ENCODE measurements at places on chromosomes 12 and 14.

DNA sequence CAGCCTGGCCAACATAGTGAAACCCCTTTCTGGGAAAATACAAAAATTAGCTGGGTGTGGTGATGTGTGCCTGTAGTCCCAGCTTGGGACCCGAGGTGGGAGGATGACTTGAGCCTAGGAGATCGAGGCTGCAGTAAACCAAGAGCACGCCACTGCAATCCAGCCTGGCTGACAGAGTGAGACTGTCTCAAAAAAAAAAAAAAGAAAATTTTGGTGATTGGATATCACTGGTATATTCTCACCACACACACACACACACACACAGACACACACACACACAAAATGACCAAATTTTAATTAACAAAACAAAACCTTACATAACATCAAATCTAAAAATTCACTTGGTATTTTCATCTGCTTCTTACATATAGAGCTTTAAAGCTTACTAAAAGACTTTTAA is 3.4 kb upstream of the FAM177A1 start:
- DNase-seq: no peak

DNA sequence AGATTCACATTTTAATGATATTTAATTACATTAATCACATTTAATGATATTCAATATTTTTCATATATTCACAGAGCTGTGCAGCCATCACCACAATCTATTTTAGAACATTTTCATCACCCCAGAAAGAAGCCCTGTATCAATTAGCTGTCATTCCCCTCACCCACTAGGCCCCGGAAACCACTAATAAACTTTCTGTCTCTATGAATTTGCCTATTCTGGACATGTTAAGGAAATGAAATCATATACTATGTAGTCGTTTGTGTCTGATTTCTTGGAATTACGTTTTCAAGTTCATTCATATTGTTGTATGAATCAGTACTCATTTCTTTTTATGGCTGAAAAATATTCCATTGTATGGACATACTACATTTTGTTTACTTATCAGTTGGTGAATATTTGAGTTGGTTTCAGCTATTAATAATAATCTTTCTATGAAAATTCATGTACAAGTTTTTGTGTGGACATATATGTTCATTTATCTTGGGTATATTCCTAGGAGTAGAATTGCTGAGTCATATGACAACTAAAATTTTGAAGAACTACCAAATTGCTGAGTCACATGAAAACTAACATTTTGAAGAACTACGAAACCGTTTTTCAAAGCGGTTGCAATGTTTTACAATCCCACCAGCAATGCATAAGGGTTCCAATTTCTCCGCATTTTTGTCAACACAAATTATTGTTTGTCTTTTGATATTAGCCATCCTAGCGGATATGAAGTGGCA is 11.7 kb upstream of the OTOGL start:
- no peak for DNase-seq

DNA sequence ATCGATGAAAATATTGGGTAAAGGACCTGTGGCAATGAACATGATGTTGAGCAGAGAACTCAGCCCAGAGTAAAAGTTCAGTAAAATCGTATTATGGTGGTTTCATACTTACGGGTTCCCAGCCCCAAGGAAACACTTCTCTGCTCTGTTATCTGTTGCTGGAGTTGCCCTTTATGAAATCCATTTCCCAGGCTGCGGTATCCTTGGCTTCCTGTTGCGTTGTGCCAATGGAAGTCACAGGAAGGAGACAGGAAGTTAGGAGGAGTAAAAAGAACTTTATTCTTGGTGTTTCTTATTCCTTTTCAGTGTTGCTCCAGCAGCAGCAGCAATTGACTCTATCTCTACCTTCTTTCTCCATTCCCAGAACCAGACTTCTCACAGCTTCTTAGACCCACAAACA is 965.2 kb downstream of the VRK1 start:
- no peak for DNase-seq

DNA sequence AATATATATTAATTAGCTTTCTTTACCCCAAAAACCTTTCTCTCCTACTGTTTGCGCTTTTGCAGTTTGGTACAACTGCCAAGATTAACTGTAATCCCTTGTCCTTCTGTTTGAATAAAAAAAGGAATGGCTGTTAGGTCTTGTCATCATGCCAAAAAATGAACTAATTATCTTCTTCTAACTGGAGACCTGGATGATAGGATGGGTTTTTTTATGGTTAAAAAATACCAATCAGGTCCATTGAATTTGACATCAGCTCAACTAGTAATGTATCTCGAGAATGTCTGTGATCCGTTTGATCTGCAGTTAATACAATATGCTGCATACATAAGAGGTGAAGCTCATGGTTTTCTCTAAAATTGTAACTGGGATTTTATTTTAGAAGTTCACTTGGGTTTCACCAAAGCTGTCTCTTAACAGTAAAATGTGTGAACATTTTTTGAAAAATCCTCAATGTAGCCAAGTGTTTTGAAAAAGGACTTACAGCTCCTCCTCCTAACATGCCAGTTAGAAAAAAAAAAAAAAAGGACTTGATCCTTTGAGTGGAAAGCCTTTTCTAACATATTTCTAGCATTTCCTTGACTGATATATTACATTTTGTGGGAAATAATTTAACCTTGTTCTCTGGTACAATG is 96.8 kb downstream of the SRGAP1 start:
- DNase-seq: no peak

DNA sequence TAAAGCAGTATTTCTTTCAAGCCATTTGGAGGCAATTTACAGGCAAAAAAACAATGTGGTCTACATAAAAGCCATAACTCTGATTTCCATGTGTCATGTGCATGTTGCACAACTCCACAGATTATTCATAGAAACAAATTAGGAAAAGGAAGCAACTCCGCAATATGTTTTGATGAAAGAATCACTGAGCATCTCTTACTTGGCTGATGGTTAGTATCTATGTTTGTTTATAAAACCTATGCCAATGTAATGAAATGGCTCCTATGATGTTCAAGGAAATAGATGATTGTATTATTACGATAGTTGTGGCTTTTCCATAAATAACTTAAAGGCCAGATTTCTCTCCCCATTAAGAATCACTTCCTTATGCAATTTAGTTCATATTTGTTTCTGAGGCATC is 373.7 kb downstream of the CCDC91 start:
- no peak for DNase-seq

DNA sequence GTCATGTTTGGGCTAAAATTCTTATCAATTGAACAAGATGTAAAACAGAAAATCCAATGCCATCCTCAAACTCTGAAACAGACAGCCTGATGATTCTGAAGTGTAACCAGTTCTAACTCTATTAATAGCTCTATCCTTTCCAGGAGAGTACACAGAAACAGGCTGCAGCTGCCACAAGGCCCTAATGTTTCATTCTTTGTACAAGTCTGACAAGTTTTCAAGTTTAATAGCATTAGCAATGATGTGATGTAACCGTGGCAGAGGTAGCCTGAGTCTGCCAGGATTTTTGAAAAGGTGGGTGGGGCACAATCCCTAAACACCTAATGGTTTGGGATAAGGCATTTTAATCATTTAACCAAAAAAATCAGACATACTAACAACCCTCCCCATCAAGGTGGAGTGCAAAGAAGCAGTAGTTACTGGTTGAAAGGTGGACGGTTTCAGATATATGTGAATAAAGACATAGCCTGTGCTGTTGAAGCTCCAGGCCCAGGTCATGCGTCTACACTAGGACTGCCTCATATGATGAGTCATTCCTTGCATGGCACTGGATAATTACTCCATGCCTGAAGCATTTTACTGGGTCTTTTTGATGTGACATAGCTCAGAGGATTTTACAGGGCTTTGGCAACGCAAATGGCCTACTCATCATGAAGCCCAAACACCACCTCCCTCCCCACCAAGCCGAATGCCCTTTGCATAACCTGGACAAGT is 145.1 kb upstream of the GRIP1 start:
- DNase-seq: no peak

GRCh38 chr12:57166971-57167371 is 19.6 kb upstream of the LRP1-AS start:
- no peak for DNase-seq

- peak; percentile 71 for DNase-seq
These were observed 479 bp downstream of the GPR135 start for GRCh38 chr14:59464486-59465315.

GRCh38 chr12:93425736-93426411 is 15.9 kb downstream of the UBE2N start:
- DNase-seq: no peak

DNA sequence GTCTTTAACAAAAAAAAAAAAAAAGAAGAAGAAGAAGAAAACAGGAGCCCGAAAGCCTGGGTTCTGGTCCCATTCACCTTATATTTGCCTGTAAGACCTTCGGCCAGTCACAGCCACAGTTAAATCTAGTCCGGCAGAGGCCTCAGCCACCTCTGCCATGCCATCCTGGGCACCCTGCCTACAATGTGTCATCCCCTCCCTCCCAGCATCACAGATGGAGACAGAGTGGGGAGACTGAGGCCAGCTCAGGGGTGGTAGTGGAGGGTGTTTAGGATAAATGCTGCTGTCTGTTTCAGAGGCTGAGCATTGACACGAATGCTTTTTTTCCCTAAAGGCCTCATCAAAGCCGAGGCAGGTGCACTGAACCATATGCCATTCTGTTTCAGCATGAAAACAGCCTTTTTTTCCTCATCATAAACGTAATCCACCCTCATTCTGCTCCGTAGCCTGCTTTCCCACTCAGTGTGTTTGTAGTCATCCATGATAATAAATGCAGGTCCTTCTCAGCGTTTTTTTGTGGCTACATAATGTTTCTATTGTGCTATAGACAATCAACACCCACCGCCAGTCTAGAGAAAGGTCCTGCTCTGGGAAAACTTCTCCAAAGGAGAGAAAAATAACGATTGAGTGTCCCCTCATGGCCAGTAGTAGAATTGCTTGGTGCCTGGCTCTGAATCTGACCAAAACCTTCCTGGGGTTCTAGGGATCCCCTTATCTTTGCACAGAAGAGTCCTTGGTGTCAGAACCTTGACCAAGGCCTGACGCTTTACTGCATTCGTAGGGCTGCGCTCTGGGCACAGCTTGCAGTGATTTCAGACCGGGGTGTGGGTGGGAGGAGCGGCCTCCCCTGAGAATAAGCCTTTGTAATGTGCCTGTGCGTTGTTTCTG is 41.1 kb upstream of the TSPAN9 start:
- no peak for DNase-seq

- peak; percentile 87 for DNase-seq
These were observed 8.1 kb downstream of the PTPN6 start for GRCh38 chr12:6959058-6959804.
